ENCODE measurements at places on chromosomes 1 and 21.
A peak's percentile ranks its signal among the peaks of the same experiment; 100 is the strongest.

- no peak for DNase-seq
Measured at GRCh38 chr1:238639861-238640260, 746.5 kb upstream of the CHRM3 start.

DNA sequence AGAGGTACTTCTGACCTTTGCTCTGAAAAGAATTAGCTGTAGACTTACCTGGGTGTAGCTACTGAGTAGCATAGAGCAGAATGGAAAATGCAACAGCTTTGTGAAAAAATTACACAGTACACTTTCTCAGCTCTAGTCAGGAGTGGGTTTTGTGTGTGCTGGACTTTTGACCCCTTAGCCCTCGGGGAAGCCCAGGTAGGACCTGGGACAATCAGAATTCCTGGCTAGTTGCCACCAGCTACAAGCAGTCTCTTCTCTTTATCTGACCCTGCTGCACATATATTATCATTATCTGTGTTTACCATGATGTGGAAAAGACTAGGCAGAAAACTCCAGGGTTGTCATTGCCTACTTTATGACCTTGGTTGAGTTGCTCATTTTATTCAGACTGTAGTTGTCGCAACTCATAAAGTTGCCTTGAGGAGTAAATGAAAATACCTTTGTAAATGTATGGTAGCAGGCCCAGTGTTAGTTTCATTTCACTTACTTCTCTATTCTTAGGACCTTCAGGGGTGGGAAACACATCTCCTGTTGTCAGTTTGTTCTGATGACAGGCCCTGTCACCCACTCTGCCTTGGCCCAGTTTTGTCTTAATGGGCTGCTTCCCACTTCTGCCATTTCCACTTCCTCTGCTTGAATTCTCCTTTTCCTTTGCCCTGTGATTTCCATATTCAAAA is 5.4 kb downstream of the NEK7 start:
- no peak for DNase-seq

GRCh38 chr1:16155537-16156410 is at the start of gene EPHA2:
TSS of gene EPHA2 (minus strand) at chr1:16156069. CDS start at chr1:16155932, 137 bp downstream.
- peak; percentile 30 for DNase-seq

DNA sequence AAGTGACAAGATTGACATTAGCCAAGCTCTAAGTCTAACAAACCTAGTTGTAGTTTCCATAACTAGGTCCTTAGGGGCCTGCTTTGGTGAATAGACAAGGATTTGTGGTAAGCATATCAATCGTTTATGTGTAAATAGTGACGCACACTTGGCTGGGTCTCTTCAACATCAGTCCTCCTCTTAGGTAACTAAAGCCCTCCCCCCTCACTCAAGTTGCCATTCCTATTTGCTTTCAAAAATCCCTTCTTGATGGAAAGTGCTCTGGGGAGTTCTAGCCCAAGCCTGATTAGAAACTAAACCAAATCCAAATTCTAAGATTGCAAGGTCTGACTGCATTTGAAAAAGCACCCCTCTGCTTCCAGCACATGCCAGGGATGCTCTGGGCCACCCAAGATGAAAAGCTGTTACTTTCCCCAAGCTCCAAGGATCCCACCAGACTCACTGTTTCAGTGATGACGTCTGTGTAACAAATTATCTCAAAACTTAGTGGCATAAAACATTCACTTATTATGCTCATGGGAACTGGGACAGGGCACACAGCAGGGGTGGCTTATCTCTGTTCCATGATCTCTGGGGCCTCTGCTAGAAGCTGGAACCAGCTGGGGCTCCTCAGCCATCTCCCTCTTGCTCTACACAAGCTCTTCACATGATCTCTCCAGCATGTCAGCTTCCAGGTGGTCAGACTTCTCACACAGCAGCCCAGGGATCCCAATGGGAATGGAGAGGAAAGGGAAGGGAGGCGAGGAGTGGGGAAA is 74.1 kb downstream of the RRAGC start:
- no peak for DNase-seq

GRCh38 chr1:197614916-197615692 is 160.2 kb downstream of the DENND1B start:
- DNase-seq = peak; percentile 38

GRCh38 chr21:18274370-18274769 is 29.7 kb downstream of the CHODL start:
- DNase-seq = no peak

- DNase-seq = no peak
Measured at GRCh38 chr21:35090403-35090802, 41.3 kb upstream of the RUNX1 start.

DNA sequence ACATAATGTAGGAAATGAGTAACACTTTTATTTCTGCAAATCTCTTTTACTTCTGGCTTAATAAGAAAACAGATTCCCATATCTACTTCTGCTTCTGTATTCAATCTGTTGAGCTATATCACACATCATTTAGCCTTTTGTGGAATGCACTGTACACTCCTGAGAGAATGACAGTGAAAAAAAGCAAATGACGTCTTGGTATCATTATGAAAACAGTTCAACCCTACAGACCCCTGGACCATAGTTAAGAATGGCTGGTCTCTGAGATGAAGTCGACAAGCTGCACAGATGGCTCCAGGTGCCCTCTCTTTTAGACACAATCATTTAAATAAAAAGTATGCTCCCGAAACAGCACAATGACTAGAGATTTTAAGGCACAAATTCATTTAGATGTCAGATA is 247.0 kb downstream of the RERE start:
- no peak for DNase-seq

GRCh38 chr1:55287723-55288122 is 72.6 kb upstream of the USP24 start:
- no peak for DNase-seq

DNA sequence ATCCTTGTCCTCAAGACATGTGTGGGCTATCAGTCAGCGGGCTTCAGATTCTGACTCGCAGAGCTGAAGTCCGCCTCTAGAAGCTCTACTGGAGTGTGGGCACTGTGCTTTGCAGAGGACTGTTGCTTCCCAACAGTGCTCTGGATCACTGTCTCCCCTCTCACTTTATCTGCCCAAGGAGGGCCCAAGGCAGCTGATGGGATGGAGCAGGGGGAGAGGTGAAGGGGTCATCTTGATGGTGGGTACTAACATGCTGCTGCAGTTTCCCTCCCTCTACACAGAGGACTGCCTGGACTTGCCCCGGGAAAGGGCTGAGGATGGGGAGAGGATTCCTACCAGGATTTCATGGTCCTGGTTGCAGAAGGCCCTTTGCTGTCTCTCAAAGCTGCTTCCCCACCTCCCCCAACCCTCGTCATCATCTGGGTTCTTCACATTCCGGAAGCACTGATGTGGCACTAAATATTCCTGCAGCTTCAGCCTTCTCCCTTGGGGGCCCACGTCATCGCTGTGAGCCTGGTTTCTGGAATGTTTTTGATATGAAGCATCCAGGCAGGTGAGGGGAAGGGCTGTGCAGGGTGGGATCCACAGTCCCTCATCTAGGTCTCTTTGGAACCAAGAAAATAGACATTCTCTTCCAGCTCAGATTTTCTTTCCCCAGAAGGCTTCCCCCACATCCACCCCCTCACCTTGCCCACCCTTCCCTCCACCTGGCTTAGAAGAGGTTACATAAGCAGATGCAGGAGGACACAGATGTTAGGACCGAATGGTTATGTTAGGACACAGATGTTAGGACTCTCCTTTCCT is 23.2 kb downstream of the NUAK2 start:
- DNase-seq = no peak

DNA sequence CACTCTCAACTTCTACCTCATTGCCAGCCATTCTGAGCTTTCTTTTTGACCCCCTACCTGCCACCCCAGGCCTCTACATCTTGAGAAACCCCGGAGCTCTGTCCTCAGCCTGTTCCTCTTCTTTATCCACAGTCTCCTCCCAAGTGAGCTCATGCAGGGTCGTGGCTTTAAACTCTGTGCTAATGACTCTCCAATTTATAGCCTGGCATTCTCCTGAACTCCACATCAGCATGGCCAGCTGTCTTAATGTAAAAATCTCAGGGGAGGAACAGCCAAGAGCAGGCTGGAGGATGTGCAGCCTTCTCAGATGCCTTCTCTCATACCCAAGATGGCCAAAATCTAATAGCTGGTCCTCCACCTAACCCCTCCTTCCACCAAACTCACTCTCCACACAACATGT is 84.2 kb downstream of the CCDC185 start:
- no peak for DNase-seq

Measured in NCI-H345 (cell line).